CD4-positive, alpha-beta T cell treated with Interleukin-4 for 1 hour (primary cell): ENCODE measurements at places on chromosomes 6 and 20.

DNA sequence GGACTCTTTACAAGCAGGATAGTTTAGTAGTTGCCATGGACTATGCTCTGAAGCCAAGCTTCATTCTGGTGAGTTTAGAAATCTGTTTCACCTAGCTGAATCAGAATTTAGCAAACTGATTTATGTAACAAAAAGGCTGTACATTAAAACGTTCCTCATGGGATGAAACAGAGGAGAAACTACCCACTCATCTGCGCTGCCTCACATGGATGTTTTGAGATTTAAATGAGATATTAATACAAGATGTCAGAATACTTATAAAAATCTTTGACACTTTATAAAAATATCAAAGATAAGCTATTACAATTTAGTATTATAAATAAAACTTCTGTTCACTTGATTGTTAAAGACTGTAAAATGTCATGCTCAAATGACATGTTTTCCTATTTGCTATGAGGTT is 16.8 kb downstream of the RUNX2 start:
- DNase-seq = no peak

- peak; percentile 52 for DNase-seq
Measured at GRCh38 chr6:41707565-41708200, 27.7 kb downstream of the TFEB start.

GRCh38 chr6:154466971-154467679 is 43.4 kb downstream of the CNKSR3 start:
- no peak for DNase-seq

DNA sequence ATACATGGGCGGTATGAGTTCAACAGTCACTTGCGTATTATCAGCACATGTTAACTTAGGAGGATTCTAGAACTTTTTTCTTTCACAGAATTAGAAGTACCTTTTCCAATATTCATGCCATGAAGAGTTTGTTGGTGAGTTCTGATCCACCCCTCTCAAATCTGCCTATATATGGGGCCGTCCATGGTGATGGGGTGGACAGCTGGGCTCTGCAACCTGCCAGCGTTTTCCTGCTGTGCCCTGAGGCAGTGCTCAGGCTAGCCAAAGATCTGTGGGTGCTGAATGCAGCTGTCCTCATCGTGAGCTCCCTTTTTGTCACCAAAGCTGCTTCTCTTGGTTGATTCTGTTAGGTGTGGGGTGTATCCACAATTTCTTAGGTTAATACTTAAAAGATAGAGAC is 88.7 kb downstream of the THBS2 start:
- no peak for DNase-seq

GRCh38 chr6:76230711-76231110 is 158.2 kb upstream of the IMPG1 start:
- DNase-seq = no peak

GRCh38 chr6:148325316-148326068 is 17.1 kb upstream of the SASH1 start:
- no peak for DNase-seq

GRCh38 chr6:90370493-90370959 is 73.9 kb upstream of the BACH2 start:
- no peak for DNase-seq

DNA sequence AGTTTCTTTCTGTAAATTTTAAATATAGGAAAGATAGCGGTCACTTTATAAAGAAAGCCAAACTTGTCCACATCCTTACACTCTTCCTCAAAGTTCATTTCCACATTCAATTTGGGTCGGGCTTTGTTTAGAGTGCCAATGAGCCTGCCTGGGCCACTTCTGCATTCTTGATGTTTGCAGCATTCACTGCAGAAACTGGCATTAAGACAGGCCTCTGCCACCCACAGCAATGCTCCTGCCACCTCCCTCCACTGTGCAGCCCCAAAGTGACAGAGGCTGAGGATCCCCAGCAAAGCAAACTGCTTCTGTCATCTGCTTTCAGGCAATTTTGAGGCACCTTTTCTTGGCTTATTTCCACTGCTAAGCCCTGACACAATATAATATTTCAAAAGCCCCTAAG is 61.2 kb downstream of the TNFAIP3 start:
- peak; percentile 28 for DNase-seq
